ENCODE measurements at places on chromosomes 5 and 9.

GRCh38 chr9:79567671-79568098, 4.1 kb upstream of the TLE4 start:
- DNase-seq: peak; percentile 9

DNA sequence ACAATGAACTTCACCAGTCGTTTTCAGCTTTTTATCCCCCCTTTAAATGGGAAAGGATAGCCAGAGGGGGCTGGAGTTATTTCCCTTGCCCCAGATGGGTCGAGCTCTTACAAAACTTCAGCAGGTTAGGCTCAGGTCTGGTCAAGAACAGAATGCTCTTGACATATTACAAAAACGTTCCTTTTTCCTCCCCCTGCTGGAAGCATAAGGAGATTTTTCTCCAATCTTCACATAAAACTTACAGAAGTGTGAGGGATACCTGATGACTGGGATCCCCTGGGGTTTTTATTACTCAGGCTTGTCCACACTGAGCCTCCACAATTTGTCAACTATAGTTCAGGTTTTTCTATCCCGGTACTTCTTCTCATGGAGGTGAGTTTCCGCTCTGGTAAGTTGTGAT, 60.8 kb downstream of the CSF2 start:
- DNase-seq: peak; percentile 43

DNA sequence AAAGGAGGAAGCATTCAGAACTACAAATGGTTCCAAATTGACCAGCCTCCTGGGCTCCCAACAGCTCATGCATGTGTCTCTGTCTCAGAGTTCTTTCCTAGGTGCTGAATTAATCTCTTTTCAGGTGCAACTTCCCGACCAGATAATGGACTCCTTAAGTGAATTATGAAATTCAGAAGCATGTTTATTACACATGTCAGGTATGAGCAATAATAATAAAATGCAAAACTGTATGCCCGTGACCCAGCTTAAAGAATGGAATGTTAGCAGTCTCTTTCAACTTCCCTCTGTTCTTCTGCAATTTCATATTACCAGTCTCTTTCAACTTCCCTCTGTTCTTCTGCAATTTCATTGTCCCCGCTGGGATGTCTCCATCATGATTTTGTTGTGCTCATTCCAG, 60.4 kb downstream of the FBXL7 start:
- no peak for DNase-seq

GRCh38 chr5:68251804-68252522, 36.4 kb downstream of the PIK3R1 start:
- DNase-seq: peak; percentile 44

GRCh38 chr5:74200560-74200959, 440.0 kb downstream of the ENC1 start:
- DNase-seq: peak; percentile 4

DNA sequence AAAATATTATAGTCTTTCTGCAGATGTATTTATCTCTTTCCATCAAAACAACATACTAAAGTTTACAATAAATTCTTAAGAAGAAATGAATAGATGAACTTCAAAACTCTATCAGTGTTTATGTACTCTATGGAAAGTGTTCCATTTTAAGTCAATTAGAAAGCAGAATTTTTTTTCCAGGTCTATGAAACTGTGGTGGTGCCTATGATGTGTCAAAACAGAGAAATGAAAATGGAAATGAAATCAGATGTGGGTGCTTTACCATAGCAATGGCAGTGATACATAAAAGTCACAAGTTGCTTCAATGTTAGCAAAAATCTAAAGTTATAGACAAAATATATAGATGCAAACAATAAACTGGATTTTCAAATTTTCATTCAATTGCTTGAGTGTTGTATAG, 97.3 kb downstream of the PTCH1 start:
- DNase-seq: no peak

DNA sequence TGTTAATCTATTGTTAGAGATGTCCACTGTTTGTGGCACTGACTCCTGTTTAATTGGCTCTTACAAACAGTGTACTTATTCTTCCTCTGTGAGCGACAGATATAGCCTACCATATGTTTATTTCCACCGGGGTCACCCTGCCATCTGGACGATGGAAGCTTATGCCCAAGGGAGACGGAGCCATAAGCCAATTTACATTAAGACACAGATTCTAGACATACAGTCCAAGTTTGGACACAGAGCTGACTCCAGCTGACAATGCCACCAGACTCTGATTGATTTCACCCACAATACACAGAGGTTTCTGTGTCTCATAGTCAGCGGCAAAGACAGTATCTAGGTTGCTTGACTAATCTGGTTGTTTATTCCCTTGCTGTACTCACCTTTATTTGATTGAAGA, 198.9 kb downstream of the ENC1 start:
- no peak for DNase-seq

GRCh38 chr9:91939978-91940377, 10.1 kb downstream of the ROR2 start:
- DNase-seq: no peak

- DNase-seq: no peak
These were observed 159.8 kb upstream of the ACOT12 start for GRCh38 chr5:81553567-81554212.

DNA sequence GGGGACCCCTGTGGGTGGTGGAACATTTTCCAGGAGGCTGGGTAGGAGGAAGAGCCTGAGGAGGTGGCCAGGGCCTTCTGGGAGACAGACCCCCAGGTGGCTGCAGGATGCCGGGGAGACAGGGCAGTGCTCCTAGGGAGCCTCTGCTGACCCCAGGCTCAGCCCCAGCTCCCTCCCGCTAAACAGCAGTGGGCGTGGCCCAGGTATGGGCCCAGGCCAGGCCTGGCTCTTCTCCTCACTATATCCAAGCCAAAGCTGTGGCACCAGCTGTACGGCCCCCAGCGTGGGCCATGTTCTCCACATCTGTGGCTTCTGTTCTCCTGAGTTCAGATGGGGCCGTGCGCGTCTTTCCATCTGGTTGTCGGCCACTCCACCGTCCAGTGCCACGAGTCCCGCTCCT, 58.5 kb downstream of the KCNT1 start:
- no peak for DNase-seq

DNA sequence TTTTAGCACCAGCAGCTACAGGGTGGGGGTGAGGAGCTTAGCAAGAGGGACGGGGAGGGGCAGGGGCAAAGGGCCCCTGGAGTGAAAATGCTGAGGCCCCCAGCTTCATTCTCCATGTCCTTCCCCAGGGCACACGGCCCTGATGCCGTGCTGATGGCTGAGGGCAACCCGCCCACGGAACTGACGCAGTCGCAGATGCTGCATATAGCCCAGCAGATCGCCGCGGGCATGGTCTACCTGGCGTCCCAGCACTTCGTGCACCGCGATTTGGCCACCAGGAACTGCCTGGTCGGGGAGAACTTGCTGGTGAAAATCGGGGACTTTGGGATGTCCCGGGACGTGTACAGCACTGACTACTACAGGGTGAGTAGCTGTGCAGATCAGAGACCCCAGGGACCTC, 285.6 kb downstream of the NTRK2 start:
- no peak for DNase-seq

DNA sequence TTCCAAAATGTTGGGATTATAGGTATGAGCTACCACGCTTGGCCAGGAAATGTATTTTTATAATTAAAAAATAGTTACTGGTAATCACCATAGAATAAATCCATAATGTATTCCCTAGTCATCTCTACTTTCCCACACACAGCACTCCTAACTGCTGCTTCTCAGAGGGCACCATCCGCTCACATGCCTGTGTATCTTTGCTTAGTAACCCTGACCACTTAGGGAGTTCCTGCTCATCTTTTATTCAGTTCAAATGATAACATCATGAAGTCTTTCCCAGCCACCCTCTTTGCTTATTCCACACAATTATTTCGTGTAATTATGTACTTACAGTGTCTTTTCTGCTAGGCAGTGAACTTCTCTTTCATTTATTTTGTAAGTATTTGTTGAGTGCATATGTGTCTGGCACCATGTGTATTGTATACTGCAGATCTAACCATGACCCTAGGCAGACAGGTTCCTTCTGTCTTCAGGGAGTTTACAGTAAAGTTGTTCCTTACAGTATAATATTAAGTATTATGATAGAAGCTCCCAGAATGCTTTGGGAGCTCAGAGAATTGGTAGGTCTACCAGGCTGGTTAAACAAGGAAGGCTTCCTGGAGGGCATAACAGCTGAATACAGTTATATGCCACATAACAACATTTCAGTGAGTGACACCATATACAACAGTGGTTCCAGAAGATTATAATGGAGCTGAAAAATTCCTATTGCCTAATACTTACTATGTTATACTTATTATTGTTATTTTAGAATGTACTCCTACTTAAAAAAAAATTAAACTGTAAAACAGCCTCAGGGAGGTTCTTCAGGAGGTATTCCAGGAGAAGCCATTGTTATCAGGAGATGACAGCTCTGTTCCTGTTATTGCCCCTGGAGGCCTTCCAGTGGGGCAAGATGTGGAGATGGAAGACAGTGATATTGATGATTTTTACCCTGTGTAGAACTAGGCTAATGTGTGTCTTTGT, 39.2 kb downstream of the DCAF10 start:
- DNase-seq: no peak

- DNase-seq: peak; percentile 26
These were observed at the start of gene GPSM1 for GRCh38 chr9:136327304-136327974. Gene GPSM1, plus strand, starts transcription at chr9:136327539. Its CDS starts 157 bp downstream, at chr9:136327696.

GRCh38 chr9:120927269-120928014, 846 bp upstream of the TRAF1 start:
- no peak for DNase-seq

GRCh38 chr5:95600557-95600956, 19.3 kb upstream of the GPR150 start:
- no peak for DNase-seq

GRCh38 chr5:109744261-109744660, 54.5 kb downstream of the MAN2A1 start:
- DNase-seq: no peak

- DNase-seq: no peak
These were observed 144.0 kb upstream of the CDH6 start for GRCh38 chr5:31049461-31049860.

DNA sequence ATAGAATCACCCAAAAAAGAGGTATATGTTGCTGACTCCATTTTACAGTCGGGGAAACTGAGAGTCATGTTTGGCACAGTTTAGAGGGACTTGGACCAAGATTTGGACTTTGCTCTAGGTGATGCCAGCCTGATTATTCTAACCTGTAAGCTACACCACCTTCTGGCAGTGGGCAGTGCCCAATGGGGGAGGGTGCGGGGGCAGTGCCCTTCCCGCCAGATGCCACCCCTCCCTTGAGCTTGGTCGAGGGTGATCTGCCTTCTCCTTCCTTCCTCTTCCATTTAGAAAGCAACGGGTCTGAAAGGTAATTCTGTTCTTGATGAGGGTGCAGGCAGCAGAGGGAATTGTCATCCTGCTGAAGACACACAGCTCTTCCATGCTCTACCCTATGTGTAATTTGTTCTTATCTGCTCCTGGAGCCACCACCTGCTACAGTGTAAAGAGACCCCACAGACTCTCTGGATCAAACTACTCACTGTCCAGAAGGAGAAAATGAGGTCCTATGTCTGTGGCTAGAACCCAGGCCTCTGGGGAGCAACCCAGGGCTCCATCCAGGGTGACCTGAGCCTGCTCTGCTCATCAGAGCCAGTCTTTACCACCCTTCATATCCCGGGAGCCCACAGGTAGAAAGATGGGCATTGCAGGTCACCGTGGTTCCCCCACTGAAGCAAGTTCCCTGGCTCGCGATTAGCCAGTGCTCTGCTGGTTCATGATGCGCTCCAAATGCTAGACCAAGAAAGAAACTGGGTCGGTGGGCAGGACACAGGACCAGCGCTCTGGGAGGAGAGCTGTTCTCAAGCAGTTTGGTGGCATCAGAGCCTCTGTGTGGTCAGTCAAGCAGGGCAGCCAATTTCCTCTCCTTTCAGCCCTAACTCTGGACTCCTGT, 156.2 kb downstream of the RGS3 start:
- no peak for DNase-seq

Measured in SK-MEL-5 (cell line).